ENCODE measurements at places on chromosomes 16 and 17.

DNA sequence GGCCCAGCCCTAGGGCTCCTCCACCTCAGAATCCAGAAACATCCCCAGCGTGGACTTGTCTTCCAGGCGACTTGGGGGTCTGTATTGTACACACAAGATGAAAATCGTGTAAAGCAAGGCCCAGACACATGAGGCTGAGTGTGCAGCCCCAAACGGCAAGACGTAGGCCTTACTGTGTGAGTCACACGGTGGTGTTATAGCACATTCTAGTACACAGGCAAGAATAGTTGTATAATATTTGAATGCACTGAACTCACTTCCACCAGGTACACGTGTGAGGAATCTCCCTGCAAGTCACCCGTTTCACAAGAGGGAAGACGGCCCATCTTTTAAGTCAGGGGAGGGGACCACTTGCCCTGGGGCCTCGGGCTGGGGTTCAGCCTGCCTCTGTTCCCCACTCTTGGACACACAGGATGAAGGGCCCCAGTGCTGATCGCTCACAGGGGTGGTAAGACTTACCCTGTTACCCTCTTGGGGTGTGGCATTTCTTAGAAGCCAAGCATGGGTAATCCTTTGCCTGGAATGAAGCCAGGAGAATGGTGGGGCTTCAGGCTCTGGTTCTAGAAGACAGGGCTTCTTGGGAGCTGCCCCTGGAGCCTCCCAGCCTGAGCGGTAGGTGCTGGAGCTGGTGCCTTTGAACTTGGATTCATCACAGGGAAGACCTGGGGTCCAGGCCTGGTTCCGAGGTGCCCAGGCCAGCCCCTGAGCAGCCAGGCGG lies 71.3 kb downstream of the SREBF1 start:
- no peak for DNase-seq

DNA sequence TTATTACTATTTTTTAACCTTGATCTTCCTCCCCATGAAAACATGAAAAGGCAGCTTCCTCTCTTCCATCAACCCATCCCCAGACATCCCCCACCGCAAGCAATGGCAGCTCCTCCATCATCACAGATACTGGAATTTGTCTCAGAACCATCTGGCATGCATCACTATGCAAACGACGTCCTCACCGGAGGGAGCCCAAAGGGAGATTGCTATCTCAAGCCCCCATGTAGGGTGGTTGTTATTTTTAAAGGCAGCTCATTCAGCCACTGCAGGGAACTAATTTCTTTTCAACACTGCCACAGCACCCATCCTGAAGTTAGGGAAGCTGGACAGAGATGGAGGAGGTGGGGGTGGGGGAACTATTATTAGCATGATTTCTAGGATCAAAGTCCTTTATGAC lies 222.5 kb downstream of the FOXL1 start:
- DNase-seq, result no peak

DNA sequence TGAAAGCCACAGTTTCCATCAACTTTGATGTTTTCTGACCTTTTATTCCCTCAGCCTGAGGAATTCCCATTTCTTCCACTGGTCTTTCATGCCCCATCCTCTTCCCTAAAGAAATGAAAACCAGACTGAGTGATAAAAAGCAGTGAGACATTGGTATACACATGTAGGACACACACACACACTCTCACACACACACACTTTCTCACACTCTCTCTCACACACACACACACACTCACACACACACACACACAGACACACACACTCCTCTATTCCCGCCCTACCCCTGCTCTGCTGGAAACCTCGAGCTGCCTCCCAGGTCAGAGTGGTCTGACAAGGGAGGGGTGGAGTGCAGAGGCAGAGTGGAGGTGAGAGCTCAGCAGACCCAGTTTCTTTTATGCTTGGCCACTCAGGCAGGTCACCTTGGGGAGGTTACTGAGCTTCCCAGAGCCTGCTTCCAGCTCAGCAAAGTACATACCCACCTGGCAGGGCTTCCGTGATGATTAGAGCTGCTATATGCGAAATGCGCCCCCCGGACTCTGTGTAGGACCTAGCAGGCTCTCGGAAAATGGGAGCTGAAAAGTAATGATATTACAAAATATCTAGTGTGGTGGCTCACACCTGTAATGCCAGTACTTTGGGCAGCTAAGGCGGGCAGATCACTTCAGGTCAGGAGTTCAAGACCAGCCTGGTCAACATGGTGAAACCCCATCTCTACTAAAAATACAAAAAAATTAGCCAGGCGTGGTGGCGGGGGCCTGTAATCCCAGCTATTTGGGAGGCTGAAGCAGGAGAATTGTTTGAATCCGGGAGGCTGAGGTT lies 30.7 kb downstream of the CCR7 start:
- DNase-seq, result no peak

- no peak for DNase-seq
These were observed 13.3 kb upstream of the NUDT16L1 start for GRCh38 chr16:4679850-4680636.

DNA sequence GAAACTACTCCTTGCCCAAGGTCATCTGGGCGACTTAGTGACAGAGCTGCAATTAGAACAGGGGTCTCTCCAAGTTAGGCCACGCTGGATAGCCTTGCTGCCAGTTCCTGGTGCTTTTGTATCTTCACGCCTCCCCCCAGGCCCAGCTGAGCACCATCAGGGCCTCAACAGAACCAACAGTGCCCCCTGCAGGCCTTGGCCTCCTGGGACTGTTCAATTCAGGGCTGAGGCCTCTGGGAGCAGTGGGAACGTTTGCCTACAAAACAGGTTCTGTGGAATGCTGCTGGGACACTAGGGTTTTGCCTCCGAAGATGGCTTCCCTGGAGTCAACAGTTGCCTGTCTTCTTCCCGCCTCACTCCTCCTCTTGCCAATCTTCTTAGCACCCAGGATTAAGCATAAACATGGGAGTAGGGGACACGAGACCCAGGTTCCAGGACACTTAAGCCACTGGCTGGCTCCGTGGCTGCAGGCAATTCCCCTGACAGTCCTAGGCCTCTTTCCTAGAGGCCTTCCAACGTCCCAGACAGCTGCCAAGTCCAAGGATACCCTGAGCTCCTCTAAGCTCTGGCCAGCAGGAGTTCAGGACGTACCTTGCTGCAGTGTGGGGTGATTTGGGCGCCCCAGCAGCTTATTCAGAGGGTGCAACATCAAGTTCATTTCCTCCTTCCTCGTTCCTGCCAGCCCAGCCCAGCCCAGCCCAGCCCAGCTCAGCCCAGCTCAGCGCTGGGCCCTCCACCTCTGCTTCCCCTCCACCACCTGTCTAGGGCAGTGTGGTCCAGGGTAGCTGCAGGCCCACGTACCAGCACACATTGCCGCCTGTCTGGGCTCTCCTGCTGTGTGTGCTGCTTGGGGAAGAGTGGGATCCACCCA lies 246.6 kb upstream of the RPL38 start:
- DNase-seq, result no peak

GRCh38 chr16:14658063-14658462 lies 25.3 kb downstream of the BFAR start:
- no peak for DNase-seq

- no peak for DNase-seq
These were observed 48.3 kb upstream of the GPR139 start for GRCh38 chr16:20122011-20122410.

GRCh38 chr16:67470359-67470758 lies 10.6 kb downstream of the ATP6V0D1 start:
- DNase-seq, result no peak

DNA sequence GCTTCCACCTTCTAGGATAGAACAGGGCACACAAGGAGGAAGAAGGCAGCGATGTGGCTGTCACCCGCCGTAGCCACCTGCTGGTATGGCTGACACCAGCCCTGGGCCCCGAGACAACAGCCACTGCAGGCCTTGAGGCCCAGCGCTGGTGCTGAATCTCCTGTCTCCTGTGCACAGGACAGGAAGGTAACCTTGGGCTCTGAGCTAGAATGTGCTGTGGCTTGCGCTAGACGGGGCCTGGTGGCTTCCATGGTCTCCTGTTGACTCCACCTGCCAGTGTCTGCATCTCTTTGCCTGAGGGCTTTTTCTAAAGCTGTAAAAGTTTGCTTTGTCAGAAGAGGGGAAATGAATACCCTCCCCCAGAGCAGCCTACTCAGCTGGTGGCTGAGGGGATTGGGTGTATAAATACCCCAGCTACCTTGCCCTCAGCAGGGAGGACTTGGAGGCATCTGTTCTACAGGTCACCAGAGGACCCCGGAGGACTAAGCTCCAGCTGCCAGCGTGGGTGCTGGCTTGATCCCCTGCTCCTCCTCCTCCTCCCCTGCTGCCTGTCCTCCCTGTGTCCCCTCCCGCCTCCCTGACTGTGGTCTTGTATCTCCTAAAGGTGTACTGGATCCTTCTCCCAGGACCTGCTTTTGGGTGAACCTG lies 76.1 kb upstream of the SDK2 start:
- DNase-seq, result no peak
